Activated naive CD4-positive, alpha-beta T cell treated with anti-CD3 and anti-CD28 coated beads, Interleukin-2, amount 50 U/mL, for 16 hours (primary cell): ENCODE measurements at places on chromosomes 11 and 22.

DNA sequence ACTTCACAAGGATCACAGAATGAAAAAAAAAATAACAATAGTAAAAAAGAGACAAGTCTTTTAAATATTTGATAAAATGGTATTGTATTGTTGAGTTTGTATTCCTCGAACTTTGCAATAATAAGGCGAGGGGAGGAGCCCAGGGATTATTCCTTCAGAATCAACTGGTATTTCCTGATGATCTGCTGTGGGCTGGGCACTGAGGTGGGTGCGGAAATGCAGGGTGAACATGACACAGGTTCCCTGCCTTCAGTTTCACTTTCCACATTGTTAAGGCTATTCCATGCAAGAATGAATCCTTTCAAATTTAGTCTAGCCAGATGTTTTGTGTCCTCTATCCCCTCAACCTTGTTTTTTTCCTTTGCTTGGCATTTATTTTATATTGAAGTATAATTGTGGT lies 2.1 kb upstream of the EIF3M start:
- DNase-seq: no peak

GRCh38 chr11:27688076-27688475 lies 12.2 kb downstream of the BDNF start:
- no peak for DNase-seq

GRCh38 chr11:119691020-119691666 lies 37.9 kb downstream of the NECTIN1 start:
- DNase-seq: no peak

- DNase-seq: no peak
Measured at GRCh38 chr11:111347723-111348115, 31.4 kb downstream of the POU2AF1 start.

DNA sequence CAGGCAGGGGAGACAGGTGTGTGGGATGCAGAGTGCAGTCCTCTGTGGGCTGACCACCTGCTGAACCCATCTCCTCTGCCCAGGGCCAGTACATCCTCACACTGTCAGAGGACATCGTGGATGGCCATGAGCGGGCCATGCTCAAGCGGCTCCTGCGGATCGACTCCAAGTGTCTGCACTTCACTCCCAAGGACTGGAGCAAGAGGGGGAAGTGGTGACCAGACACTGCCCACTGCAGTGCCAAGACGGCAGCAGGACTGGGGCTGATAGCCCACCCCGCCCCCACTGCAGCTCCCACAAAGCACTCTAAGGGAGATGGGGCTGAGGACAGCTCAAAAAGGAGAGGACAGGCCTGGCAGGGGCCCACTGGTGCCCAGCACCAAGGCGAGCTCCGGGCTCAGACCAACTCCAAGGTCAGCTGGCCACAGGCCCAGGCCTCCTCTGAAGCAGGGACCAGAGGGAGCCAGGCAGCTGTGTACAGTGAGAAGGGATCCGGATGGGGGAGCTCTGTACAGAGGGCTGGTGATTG lies 1.6 kb downstream of the RNASEH2C start:
- no peak for DNase-seq

- DNase-seq: no peak
Measured at GRCh38 chr11:69244266-69244665, 49.7 kb upstream of the MYEOV start.

DNA sequence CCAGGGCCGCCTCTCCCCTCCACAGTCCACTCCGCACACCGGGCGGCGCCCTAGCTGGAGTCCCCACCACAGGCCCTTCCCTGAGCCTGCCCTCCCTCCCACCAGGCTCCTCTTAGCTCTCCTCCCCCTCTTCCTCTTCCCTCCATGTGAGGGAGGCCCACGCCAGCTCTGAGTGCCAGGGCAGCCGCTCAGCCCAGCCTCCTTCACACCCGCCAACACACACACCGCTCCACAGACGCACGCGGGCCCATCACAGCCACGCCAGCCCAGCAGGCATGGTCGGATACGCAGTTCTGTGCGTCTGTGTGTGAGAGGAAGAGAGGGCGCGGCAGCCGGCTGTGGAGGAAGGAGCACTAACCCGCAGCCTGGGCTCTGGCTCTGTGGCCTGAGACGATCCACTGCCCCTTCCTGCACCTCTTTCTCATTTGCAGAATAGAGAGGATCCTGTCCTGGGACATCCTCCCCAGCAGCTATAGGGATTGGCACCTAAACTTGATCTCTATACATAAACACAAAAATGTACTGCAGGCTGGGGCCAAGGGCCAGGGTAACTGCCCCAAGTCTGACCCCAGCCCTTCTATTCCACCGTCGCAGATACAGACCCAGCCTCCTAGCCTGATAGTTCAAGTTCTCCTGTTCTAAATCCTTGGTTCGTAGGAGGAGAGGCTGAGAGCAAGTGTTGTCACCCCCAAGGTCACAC lies 3.5 kb downstream of the CHRM4 start:
- DNase-seq: no peak

DNA sequence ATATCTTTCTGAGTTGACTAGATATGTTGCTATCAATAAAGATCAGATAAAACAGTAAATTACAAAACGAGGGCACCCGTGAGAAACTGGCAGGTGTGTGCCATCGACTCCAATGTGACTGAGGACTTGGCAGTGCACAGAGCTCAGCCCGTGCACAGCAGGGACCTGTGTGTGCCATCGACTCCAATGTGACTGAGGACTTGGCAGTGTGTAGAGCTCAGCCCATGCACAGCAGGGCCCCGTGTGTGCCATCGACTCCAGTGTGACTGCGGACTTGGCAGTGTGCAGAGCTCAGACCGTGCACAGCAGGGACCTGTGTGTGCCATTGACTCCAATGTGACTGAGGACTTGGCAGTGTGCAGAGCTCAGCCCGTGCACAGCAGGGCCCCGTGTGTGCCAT lies 347.2 kb upstream of the B3GAT1 start:
- no peak for DNase-seq

- no peak for DNase-seq
Measured at GRCh38 chr11:76361374-76361773, 19.6 kb downstream of the THAP12 start.

DNA sequence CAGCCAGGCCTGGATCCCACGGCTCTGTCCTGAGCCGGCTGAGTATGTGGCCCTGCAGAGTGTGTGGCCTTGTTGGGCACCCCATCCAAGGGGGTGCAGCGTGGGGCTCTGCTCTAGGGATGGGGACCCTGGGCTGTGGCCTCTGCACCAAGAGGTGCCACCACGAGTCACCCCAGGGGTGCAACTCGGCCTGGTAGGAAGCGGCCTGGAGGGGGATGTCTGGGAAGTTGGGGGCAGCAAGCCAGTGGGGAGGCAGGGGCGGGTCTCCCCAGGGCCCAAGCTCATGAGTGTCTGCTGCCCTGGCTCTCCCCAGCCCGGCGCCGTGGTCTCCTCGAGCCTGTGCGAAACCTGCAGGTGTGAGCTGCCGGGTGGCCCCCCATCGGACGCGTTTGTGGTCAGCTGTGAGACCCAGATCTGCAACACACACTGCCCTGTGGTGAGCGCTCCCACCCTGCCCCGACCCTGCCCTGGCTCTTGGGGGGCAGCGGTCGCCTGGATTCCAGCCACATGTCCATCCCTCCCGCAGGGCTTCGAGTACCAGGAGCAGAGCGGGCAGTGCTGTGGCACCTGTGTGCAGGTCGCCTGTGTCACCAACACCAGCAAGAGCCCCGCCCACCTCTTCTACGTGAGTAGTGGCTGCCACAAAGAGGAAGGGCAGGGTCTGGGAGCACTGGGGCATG lies 24.2 kb upstream of the MUC5B start:
- no peak for DNase-seq

DNA sequence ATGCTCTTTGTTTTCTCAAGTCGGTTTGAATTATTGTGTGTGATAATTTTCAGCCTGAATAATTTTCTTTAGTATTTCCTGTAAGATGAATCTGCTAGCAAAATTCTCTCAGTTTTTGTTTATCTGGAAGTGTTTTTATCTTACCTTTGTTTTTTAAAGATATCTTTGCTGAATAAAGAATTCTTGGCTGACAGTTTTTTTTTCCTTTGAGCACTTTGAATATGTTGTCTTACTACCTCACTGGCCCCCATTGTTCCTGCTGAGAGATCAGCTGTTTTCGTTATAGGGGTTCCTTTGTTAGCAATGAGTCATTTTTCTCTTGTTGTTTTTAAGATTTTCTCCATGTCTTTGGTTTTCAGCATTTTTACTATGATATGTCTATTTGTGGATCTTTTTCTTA lies 63.0 kb downstream of the HORMAD2 start:
- DNase-seq: no peak

GRCh38 chr11:116499396-116500003 lies 273.3 kb downstream of the BUD13 start:
- no peak for DNase-seq

DNA sequence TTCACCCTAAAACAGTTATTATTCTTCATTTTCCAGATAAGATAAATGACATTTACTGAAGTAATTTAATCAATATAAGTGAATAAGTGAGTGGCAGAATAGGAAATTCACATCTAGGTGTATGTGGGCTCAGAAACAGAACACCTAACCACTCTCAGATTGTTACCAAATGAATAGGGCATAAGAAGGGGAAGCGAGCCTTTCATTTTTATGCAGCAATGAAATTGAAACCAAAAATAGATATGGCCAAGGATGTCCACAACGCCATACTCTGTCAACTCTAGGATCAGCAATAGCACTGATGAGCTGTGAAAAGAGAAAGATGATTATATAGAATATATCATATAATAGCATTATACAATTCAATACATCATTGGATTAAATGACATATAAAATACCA lies 398.1 kb upstream of the API5 start:
- no peak for DNase-seq

- DNase-seq: no peak
Measured at GRCh38 chr11:67494371-67495233, 10.6 kb downstream of the PITPNM1 start.

GRCh38 chr11:20099527-20099926 lies 60.7 kb downstream of the DBX1 start:
- DNase-seq: no peak

GRCh38 chr11:45266676-45267020 lies 19.5 kb downstream of the SYT13 start:
- no peak for DNase-seq

DNA sequence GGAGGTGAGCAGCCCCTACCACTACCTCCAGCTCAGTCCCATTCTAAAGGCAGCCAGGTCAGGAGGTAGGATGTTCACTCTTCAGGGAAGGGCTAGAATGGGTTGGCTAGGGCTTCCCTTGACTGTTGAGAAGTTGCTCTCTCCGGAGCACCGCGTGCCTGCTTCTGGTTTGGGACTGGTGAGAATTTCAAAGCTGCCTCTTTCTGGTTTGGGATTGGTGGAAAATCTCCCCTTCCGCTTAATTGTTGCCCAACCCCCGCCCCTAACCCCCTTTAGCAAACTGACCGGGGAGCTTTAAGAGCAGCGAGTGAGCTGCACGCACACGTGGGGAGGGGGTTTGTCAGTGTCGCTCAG lies 686 bp downstream of the USP2 start:
- no peak for DNase-seq

GRCh38 chr11:24567380-24567779 lies 70.5 kb downstream of the LUZP2 start:
- no peak for DNase-seq

- DNase-seq: no peak
Measured at GRCh38 chr11:73213196-73214143, 4.6 kb upstream of the P2RY2 start.

DNA sequence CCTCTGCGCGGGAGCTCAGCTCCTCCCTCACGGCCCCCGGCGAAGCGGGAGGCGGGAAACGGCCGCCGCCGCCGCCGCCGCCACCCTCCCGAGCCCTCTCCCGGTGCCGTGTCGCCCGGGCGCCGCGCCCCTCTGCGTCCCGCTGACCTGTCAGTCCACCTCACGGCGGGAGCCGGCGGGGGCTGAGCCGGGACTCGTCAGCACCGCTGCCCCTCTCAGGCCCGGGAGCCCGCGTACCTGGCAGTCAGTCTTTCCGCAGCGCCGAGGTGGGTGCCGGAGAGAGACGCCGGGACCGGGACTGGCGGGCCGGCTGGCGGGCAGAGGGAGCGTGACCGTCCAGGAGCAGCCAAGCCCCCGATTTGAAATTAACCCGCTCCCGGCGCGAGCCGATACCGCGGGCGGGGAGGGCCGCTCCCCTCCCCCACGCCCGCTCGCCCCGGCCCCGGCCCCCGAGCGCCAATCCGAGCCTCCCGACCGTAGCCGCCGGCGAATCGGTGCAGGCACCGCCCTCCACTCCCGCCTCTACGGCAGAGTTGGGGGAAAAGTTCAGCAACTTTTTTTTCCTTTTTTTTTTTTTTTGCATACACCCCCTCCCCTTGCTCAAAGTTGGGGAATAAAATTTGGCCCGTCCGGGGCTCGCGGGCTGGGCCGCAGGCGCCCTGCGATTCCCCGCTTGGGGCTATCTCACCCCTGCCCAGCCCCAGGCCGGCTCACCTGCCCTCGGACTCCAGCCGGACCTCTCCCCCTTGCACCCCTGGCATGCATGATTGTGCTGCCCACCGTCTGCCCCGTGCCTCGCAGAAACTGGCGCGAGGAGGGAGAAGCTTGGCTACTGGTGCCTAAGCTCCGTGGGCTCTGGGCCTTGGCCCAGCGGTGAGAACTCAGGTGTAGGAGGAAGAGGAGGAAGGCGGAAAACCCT lies 774 bp upstream of the E2F8 start:
- no peak for DNase-seq

DNA sequence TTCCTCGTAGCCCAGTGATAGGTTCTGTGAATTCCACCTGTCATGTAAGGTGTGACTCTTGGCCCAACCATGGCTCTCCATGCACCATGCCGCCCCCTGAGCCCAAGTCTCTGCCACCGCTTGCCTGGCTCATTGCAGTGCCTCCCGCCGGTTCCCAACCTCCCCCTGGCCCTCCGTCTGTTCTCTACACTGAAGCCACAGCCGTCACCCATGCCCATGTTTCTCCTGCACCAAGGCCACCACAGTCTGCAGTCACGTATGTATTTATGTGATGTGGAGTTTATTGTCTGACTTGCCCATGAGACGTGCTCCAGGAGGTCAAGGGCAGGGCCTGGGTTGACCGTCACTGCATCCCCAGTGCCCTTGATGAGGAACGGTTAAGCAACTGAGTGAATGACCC lies 35.9 kb downstream of the PKNOX2 start:
- DNase-seq: no peak

GRCh38 chr11:67267188-67268080 lies 1.2 kb downstream of the GRK2 start:
- DNase-seq: peak; percentile 31
